GOT3 (cell line): ENCODE measurements at places on chromosomes 7 and 10.

- DNase-seq: no peak
Observed at GRCh38 chr7:84091318-84091717, 103.3 kb downstream of the SEMA3A start.

DNA sequence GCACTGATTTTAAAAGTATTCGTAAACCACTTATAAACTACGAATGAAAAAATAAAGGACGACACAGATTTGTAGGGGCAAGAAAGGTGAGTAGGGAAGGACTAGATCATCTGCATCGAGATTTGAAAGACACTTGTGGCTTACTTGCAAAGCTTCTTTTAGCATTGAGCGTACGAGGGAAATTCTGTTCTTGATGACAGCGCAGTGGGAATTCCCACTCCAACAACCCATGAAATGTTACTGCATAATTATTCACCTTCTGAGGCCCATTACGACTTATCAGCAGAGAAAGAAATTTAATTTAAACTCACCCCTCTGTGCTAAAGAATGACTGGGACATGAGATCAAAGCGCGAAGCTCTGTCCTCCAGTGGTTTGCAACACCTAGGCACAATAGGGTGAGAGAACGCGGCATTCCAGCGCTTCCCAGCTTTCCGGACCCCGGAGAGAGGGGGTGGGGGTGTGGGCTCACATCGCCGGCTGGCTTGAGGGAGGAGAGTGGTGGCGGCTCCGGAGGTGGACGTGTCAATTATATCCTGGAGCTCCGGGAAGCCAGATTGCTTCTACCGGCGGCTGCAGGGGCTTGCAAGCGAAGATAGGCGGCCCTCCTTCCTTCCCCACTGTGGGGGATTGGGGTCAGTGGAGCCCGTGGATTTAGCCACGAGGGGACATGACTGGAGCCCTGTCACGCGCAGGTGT, 10.3 kb downstream of the SP8 start:
- DNase-seq: no peak

- no peak for DNase-seq
Observed at GRCh38 chr7:39656415-39656814, 33.0 kb downstream of the RALA start.

DNA sequence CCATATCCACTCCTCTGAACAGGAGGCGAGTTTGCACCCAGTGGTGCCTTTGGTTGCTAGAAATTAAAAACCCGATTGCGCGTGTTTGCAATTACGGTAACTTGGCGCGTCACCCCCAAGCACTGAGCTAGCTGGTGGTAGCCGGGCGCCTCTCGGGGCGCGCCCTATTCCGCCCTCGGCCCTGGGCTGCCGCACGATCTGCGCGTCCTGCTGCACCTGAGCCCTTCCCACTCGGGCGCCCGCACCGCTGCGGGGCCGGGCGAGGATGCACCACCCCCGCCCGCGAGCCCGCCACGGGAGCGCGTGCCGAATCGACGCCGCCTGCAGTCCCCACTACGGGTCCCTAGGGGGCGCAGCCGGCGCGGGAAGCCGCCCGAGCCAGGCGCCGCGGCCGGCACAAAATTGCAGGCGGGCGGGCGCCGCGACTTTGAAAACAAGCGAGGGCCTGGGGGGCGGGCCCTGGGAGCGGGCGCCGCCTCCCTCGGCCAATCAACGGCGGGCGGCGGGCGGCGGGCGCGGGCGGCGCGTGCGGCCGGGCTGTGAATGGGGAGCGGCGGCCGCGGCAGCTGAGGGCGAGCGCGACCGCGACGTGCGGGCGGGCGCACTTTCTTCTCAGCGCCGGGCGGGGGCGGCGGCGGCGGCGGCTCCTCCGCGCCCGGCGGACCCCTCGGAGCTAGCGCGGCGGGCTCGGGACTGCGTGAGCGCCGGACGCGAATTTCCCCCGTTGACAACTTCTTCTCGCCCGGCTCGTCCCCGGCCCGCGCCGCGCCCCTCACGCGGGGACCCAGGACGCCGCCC, at the start of gene SDK1:
TSS of gene SDK1 (plus strand) at position 602 of the 798 bp plus-strand sequence. CDS start 335 bp downstream, outside the sequence.
- DNase-seq: peak; percentile 75

- no peak for DNase-seq
Observed at GRCh38 chr7:139876622-139877283, 47.7 kb downstream of the TBXAS1 start.

DNA sequence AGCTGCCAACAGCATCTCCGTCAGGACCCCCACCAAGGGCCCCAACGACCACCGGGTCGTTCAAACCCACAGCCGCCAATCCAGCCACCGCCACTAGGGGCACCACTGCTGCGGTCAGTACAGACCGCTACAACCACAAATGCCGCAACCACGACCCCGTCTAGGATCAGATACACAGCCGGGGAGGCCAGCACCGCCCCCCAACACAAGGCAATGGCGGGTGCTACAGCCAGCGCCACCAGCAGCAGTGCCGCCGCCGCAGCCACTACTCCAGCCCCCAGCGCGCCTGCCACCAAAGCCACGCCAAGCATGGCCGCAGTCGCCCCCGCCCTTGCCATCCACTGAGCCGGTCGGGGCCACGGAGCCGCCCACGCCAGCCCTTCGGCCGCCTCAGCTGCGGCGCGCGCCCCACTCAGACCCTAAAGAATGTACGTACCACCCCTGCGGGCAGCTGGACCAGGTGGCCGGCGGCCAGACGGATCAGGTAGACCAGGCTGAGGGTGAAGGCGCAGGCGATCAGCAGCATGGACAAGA, 473 bp downstream of the CYP51A1 start:
- DNase-seq: no peak

DNA sequence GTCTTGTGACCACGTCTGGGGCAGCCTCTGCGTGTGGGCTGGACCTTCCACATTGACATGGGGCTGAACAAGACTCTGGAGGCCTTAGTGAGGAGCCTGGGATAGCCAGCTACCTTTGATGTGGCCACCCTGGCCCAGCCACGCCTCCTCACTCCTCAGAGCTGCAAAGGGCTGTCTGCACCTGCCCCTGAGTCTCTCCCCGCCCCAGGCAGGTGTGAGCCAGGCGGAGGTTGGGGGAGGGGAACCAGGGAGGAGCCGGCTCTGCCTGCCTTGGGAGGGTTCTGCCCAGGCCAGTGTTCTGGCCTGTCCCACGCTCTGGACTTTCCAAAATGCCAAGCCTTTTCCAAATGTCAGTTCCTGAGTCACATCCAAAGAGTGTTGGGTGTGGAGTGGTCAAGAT, 72.2 kb downstream of the GTF2IRD1 start:
- DNase-seq: no peak

GRCh38 chr10:5484205-5484604, 15.2 kb downstream of the CALML5 start:
- no peak for DNase-seq

GRCh38 chr7:37943905-37944736, 23.7 kb downstream of the EPDR1 start:
- DNase-seq: no peak

- no peak for DNase-seq
Observed at GRCh38 chr10:127415901-127416581, 133.1 kb upstream of the NPS start.

DNA sequence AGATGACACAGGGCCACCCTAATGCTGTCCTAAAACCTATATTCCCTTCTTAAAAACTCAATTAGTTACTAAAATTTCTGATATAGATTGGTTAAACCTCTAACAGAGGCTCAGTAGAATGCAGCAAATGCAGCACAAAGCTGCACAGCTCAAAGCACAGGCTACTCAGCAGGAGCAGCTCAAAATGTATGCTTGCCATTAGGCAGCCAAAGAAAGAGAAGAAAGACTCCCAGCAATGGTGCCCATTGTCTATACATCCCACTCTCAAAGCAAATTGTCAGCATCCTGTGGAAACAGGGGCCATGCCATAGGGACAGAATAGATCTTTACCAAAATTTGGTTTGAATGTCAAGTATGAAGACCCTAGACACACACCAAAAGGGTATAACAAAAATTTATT, 73.5 kb downstream of the TFPI2 start:
- DNase-seq: no peak

DNA sequence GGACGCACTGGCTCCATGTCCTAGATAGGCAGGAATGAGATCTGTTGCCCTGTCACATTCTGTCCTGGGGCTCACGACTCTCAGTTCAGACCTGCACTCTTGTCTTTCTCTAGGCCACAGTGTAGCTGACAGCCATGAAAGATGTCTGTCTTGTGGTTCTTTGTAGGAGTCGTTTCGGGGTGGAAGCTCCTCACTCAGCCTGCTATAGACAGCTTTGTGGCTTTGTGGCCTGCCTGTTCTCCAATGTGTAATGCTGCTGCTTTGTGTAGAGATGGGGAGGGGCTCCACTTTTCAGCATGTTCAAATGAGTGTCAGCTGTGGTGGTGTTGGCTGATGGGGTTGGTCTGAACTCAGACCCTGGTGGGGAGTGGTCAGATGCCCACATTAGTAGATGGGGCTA, 410.7 kb downstream of the ACTR3B start:
- no peak for DNase-seq

DNA sequence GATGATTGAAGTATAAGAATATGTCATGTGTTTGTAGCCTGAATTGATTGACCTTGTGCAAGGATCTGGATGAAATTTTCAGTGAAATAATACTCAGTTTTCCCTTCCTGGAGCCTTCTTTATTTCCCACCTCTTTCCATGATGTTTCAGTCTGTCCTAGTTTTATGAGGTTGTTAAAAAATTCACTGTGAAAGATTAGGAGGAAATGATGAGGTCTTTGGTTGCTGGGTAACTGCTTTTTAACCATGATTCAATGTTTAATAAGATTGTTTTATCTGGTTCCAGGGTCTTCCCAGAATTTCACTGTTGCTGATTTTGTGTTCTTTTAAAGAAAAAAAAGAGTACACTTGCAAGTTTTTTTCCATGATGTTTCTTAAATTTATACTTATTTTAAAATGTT, 221.5 kb downstream of the MBL2 start:
- no peak for DNase-seq

DNA sequence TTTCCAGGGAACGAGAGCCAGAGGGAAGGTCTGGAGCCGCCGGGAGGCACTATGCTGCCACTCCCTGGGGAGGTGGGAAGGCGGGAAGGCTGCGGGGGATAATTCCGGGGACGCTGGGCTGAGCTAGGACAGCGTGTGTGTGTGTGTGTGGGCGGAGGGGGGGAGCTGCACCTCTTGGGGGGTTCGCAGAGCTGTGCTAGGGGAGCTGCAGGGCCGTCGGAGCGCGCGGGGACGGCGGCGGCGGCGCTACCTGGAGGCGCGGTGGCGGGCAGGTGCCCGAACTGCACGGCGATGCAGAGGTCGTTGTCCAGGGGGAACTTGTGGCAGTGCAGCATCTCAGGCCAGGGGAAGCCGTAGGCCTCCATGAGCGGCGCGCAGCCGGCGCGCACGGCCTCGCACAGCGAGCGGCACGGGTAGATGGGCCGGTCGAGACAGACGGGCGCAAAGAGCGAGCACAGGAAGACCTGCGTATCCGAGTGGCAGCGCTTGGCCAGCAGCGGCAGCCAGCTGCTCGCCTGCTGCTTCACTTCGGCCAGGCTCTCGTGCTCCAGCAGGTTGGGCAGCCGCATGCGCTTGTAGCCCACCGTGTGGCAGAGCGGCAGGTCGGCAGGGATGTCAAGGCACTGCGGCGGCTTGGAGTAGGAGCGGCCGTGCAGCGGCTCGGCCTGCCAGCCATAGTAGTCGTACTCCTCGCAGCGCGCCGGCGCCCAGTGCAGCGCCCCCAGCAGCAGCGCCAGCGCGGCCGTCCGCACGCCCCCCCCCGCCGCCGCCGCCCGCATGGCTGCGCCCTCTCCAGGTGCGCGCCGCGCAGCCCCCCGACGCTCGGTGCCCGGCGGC, 526 bp downstream of the SFRP5 start:
- no peak for DNase-seq

GRCh38 chr7:141686670-141687069, 15.3 kb downstream of the DENND11 start:
- DNase-seq: no peak

DNA sequence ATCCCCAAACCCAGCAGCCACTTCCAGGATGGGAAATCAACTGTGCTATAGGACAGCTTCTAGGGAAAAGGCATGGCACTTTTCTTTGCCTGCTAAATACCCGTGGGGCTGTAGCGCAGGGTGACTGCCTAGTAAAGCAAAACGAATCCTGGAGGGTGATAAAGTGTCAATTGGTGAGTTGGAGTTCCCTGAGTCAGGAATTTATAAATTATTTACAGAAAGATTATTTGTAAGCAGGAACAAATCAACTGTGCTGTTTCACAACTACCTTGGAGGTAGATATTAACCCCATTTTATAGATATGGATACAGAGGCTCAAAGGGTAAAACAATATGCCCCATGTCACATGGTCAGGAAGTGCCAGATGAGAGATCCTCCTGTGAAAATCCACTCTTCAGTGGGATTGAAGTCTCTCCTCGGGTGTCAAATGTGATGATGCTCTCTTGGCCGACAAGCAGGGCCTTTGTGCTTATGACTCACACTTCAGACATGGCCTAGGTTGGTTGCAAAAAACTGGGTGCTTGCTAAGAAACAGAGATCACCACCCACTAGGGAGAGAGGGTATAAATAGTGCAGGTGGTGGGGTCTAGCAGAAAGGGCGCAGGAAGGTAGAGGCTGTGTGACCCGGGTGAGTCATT, 383.2 kb upstream of the ZMIZ1 start:
- no peak for DNase-seq

DNA sequence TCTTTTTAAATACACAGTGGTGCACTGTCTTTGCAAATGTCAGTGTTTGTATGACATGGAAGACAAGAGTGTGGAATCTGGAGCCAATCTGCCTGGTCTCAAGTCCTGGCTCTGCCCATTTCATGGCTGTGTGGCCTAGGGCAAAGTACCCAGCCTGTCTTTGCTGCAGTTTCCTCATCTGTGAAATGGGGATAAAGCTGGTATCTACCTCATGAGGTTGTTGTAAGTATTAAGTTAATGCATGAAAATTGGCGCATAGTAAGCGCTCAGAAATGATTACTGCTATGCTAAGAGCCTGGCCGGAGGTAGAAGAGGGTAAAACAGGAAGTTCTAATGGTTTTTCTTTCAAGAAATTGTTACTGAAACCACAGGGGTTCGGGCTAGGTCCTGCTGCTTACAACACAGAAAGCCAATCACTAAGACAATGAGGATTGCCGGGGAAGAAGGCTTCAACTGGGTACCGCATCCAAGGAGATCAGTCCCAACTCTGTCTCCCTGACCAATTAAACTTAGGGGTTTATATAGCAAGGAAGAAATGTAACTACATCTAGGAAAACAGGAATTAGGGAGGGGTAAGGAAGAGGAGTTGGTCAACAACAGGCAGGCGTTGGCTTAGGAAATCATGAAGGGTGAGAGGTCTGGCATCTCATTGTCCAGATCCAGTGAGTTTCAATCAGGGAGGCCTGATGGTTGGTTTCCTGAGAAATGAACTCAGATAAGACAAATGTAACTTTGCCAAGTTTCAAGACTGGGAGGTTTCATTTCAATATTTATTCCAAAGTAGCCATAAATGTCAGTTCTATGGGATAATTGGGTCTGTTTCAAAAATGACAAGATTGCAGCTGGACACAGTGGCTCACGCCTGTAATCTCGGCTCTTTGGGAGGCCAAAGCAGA, 57.0 kb downstream of the CHST3 start:
- DNase-seq: no peak

DNA sequence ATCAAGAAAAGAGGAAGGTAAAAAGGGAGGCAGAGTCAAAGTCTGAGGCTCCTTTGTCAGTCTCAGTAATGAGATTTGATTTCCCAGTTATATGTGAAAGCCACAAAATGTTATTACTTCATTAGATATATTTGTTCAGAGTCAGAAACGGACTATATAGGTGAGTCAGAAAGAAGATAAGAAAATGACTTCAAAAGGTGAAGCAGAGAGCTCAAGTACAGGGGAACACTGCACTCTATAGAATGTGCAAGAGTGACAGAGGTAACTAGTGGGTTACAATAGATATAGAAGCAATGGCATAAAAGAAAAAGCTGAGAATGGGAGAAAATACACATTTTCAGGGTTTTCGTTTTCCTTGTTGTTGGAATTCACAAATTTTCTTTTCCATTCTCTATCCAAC, 43.3 kb downstream of the DGKB start:
- no peak for DNase-seq
